Coronary artery (tissue), 2 donors: ENCODE measurements at places on chromosomes 7 and 10.

- peak; percentile 45 for DNase-seq
These were observed 219.7 kb upstream of the ZMIZ1 start for GRCh38 chr10:78849115-78849514.

DNA sequence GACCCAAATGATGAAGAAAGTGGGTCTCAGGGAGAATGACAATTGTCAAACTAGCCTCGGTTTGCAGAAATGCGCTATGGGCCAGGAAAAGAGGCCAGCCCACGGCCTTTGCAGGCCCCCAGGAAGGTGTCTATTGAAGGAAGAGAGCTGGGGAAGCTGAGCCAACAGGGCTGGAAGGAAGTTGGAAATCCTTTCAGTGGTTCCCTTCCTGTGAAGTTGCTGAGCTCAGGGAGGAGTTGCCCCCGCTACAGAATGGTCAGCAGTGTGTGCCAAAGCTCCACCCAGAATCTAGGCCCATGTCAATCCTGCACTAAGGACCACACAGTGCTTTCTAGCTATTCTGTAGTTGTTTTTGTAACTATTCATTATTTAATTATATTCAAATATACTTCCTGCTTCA lies 91.6 kb upstream of the ANLN start:
- no peak for DNase-seq

DNA sequence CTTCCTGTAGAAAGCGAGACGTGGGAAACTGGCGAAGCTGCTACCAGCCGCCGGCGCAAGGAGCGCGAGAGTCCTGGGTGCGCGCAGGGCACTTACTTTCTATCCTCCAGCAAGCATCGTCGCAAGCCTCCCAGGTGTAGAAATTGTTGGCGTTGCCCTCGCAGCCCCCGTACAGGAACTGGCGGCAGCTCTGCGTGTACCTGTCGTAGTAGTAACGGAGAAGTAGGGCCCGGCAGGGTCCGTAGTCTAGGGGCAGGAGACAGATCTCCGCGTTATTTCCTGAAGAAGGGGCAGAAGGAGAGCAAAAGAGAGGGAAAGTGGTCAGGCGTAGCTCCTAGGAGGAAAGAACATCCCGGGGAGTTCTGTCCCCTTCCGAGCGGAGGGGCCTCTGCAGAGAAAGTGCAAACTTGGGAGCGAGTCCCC lies 501 bp downstream of the TFPI2 start:
- no peak for DNase-seq

GRCh38 chr10:82150123-82150900 lies 275.3 kb downstream of the NRG3 start:
- DNase-seq, result no peak

DNA sequence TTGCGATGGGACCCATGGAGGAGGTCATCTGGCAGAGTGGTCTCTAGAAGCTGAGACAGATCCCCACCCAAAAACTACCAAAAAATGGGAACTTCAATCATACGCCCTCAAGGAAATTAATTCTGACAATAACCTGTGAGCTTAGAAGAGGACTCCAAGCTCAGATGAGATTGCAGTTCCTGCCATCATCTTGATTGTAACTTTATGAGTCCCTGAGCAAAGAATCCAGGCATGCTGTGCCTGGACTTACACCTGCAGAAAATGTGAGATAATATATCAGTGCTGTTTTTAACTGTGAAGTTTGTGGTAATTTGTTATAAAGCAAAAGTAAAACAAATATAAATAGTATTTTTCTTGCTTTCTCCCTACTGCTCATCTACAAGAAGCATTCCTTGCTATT lies 299.6 kb upstream of the MBL2 start:
- DNase-seq, result no peak

DNA sequence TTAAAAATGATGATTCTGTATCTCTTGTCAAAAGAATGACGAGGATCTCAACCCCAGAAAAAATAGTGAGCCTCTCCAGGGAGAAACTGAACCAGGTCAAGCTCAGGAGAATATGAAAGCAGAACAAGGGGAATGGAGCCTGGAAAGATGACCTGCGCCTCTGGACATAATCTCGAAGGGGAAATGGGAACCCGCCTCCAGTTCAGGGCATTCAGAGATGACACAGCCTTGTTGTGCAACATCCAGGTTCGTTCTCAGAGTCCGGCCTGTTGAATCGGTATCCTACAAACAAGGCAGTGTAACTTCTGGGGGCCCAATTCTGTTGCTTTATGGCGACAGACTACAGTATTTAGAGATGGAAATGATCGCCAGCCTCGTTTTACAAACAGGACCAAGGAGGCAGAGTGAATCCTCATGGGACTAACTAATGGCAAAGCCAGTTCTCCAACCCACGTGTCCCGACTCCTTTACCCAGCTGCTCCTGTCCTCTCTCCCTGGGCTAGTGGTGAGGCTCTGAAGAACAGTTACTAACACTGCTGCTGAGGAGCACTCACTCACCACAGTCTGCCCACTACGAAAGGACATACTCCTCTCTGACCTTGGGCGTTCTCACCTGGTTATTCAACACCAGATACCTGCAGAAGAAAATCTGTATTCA lies 67.6 kb downstream of the JAZF1 start:
- DNase-seq, result no peak

- DNase-seq, result no peak
These were observed 108.2 kb downstream of the PFKFB3 start for GRCh38 chr10:6310977-6311376.

DNA sequence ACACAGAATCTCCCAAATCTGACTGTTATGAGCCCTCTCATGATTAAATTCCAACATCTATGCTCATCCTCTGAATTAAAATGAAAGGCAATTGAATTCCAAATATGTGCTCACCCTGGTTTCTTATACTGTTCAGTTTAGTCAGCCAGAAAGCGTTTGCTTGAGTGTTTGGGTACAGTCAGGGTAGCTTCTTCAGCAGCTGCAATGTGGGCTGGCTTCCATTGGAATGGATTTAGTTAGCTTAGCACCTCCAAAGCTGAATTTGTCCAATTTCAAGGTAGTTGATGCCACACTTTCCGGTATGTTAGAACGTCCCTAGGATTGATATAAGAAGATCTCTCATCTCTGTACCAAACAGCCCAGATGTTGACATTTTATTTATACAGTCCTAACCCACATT lies 9.3 kb downstream of the KLHL7 start:
- no peak for DNase-seq

DNA sequence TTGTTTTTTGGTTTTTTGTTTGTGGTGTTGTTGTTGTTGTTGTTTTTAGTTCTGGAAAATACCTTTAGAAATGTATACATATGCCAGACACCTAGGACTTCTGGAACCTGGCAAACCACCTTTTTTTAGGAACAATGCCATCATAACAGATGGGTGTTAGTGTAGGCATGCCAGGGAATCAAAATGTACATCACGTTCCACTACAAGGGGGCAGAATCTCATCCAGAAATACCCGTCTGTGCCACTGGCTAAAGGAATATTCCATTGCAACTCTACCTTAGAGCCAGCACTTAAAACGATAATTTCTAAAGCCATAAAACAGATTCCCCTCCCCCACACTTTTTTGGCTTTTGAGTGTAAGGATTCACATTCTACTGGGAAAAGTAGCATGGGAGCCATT lies 239.8 kb downstream of the ETV1 start:
- no peak for DNase-seq

GRCh38 chr7:152103066-152103465 lies 77.6 kb downstream of the GALNT11 start:
- DNase-seq, result no peak

GRCh38 chr7:99791021-99791420 lies 7.0 kb upstream of the CYP3A4 start:
- no peak for DNase-seq

- no peak for DNase-seq
These were observed 115.9 kb upstream of the CACUL1 start for GRCh38 chr10:118870467-118871243.

DNA sequence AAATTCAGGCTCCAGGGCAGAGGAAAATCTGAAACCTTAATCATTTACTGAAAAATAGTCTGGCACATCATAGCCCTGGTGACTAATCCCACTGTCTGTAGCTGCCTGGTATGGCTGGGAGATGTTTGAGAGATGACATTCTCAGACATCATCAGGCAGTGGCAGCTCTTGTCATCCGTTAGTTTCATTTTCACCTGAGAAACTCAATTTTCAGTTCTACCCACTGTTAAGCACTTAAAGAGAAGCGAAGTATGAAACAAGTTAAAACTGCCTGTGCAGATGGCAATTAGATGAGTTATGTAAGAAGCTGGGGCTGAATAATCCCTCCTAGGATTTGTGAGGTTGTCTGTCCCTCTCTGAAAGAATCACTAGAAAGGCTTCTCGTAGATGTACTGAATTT lies 150.2 kb downstream of the NSUN6 start:
- no peak for DNase-seq

DNA sequence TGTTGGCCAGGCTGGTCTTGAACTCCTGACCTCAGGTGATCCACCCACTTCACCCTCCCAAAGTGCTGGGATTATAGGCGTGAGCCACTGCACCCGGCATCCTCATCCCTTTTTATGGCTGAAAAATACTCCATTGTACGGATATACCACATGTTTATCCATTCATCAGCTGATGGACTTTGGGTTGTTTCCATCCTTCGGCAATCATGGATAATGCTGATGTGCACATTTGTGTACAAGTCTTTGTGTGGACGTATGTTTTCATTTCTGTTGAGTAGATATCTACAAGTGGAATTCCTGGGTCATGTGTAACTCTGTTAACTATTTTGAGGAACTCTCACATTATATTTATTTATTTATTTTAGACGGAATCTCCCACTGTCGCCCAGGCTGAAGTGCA lies 5.7 kb upstream of the UCMA start:
- DNase-seq, result no peak

DNA sequence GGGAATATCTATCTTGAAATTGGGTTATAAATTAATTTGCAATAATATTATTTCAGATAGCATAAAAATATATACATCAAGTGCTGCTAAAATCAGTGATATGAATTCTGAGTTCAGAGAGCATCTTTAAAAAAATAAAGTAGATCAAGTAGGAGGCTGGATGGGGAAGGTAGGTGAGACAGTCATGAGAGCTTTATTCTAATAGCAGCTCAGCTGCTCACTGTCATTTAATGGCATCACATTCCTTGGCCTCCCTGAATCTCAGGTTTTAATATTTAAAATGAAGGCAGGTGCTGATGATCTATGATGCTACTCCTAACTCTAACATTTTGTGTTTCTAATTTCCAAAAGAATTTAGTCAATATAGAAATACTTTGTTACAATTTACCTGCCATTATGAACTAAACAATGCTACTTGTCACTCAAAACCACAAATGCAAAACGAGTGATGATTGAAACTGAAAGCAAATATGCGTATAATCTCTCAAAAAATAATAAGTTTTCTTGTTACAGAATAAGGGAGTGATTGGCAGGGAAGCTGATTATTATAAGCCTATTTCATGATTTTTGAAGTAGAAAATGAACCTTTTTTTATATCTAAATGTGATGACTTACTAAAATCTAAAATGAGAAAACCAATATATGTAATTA lies 147.6 kb upstream of the CSTF2T start:
- no peak for DNase-seq

GRCh38 chr10:78829565-78829964 lies 239.2 kb upstream of the ZMIZ1 start:
- no peak for DNase-seq

DNA sequence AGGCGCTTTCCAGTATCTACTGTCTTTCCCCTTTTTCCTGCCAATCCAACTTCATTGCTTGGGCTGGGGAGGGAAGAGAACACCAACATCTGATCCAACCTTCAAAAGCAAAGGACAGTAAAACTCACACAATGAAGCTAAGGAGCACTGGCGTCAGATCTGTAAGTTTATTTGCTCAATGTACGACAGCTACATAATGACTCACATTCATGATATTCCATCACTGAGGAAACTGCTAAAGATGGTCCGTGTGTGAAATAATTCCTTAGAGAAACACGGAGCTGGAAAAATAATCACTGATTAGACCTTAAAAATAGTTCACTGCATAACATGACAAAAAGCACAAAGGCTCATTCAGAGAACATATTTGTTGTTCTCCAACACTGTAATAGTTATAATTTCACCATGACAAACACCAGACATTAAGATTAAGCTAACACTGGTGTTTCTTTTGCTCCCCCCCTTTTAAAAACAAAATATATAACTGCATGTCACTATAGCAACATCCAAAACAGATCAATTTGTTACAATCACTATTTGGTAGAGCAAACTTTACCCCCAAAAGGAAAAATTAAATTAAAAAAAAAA lies 24.3 kb downstream of the HSPB1 start:
- no peak for DNase-seq

GRCh38 chr10:71776481-71776925 lies 3.2 kb upstream of the VSIR start:
- no peak for DNase-seq
